Stimulated activated CD8-positive, alpha-beta memory T cell treated with anti-CD3 and anti-CD28 coated beads, Interleukin-15, amount 100 ng/mL, for 24 hours (primary cell): ENCODE measurements at places on chromosomes 1 and 21.

- DNase-seq: no peak
Measured at GRCh38 chr1:230281556-230281955, 144.6 kb downstream of the PGBD5 start.

GRCh38 chr1:18868801-18869424 is 9.5 kb upstream of the TAS1R2 start:
- DNase-seq: no peak

DNA sequence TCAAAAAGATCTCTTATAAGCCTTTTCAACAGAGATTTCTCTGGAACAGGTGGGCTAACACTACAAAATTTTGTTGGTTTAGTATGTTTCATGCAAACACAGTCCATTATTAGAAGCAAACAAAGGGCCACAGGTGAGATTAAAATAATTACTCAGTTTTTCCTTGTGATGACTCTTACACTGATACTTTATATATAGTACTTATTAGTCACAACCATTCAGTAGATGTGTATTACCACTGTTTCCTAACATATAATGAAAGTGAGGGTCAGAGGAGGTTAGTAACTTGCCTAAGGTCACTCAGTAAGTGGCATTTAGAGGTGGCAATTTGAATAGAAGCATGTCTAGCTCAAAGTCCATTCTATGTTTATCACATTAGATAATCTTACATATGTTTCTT is 44.2 kb downstream of the CYYR1 start:
- DNase-seq: no peak

DNA sequence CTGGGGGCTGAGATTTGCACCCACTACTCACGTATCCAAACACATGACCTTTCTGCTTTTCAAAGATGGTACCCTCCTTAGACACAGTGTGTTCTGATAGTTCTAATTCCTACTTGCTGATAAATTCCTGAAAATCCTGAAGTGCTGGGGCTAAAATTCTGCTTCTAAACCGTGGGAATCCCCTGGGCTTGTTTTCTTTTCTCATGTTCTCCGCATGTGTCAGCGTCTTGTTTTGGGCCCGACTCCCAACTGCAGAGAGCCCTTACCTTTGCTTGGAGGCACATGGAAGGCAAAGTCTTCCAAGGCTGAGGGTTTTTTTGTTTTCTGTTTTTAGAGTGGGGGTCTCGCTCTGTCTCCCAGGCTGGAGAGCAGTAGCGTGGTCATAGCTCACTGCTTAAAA is 27.2 kb downstream of the PSMG1 start:
- DNase-seq: no peak

DNA sequence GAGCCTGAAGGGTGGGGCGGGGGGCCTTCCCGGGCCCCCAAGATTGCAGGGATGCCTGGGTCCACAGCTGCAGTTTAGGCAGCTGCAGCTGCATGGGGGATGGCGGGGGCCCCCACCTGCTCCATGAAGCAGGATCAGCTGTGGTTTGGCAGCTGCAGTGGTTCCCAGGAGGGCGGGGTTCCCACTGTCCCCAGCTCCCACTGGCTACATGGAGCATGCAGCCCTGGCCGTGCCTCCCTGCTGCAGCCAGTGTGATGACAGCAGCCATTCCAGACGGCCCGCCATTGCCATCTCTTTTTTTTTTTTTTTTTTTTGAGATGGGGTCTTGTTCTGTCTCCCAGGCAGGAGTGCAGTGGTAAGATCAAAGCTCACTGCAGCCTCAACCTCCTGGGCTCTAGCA is 992 bp upstream of the C1QA start:
- no peak for DNase-seq

GRCh38 chr21:45533846-45534635 is 8.2 kb downstream of the SLC19A1 start:
- no peak for DNase-seq

DNA sequence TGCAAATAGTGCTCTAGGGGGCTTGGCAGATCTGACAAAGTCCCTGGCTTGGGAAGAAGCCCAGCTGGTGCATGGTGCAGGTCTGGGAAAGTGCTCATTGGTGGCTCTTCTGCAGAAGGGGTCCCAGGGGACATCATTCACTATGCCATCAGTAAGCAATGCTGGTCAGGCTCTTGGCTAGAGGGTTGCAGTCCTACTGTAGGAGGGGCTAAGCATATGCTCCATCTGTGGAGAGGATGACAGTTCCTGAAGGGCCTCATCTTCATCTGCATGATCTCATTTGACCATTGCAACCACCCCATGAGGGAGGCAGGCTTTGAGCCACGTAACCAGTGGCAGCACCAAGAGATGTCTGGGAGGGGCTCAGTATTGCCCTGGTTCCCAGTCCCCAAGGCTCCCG is 31.5 kb upstream of the VASH2 start:
- no peak for DNase-seq

DNA sequence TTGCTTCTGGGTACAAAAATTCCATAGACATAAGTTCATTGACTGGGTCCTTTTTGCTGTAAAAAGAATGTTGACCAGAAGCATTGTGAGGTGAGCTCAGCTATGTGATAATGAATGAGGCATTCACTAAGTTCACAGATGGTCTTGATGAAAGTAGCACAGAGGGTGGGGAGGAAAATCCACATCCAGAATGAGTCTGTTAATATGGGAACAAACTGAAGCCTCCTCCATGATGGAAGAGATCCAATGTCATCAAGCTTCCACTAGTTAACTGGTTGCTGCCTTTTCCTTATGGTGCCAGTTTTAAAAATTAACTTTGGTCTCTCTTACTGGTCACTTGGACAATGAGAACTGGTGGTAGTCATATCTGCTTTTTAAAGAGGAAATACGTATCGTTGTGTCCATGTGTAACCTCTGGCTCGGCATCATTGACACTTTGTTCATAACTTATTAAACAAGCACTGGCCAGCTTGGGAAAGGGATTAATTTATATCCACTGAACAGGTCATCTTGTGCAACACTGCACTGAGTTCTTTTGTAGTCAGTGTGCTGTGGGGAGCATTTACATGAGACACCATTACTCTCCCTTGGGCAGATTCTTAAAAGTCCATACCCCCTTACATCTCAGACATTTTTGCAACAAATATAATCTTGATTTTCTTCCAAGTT is 88.6 kb downstream of the ADAMTS1 start:
- DNase-seq: no peak

- no peak for DNase-seq
Measured at GRCh38 chr1:246781212-246781611, 57.0 kb downstream of the SCCPDH start.

DNA sequence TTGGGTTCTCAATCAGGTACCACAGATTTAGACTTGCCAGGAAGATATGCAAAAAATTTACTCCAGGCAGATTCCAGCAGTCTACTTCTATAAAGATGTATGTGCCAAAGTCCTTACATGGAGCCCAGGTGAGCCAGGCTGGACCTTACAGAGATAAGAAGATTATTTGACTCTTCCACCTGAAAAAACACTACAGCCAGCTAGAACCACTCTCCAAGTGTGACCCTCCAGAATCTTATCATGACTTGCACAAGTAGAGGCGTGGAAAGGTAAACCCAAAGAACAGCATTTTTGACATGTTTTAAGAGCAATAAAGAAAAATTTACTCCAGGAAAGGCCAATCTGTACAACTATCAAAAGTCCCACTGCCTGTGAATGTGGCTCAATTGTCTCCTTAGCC is 146.8 kb upstream of the DPT start:
- no peak for DNase-seq

DNA sequence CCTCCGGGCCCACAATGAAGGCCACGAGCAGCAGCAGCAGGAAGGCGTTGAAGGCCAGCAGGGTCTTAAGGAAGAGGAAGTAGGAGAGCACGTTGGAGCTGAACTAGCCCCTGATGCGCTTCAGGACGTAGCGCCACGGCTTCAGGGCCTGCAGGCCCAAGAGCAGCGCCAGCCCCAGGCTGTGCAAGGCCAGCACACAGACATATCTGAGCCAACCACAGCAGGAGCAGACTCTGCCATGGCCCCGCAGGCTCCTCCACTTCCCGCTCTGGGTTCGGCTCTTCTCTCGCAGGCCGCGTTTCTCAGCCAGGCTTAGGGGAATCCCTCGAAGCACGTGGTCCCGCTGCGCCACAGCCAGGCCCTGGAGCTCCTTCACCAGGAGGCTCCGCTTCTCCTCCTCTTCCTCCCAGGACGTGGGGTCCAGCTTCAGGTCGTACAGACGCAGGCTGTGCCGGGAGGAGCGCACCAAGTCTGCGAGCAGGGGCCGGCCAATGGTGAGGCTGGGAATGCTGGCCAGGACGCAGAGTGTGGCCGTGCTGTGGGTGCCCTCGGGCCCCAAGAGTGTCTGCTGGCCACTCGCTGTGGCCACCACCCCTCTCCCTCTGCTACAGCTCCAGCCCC is 41.7 kb downstream of the ZNF691 start:
- no peak for DNase-seq
